ENCODE measurements at places on chromosomes 6 and 20. TPM values are rescaled to one million over a fixed set of nuclear protein-coding genes. Genes with fewer than 3 reads are reported as not detected.

DNA sequence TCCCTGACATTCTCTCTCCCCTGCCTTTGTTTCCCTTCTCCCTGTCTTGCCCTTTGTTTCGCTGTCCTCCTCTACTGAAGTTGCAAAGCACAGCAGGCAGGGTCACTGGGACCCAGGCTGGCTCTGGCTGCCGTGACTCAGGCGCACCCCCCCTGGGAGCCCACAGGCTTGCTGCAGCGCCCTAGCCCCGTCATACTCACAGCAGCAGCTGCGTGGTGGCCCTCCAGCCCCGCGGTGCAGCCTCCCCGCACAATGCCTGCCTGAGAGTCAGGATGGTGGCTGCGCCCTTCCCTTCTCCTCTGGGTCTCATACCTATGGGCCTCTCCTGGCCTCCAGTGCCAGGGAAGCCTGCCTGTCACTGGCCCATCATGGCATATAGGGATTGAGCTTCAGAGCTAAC, 41.7 kb downstream of the TXNDC5 start:
- DNase-seq: no peak

DNA sequence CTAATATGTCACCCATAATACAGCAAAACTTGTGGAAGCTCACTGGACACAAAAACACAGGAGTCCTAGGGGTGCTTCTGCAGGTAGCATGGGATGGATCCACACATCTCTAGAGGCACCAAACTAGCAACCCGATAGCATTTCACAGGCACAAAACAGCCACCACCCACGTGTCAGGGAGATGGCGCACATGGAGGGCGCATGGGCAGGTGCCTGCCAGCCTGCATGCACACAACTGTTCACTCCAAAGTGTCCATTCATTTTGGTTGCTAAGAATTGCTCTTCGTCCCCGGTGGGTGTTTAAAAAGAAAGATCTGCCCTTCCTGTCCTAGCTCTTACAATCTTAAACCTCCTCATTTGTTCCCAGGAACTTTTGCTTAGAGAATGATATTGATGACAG, 171.3 kb downstream of the SYNDIG1 start:
- no peak for DNase-seq

DNA sequence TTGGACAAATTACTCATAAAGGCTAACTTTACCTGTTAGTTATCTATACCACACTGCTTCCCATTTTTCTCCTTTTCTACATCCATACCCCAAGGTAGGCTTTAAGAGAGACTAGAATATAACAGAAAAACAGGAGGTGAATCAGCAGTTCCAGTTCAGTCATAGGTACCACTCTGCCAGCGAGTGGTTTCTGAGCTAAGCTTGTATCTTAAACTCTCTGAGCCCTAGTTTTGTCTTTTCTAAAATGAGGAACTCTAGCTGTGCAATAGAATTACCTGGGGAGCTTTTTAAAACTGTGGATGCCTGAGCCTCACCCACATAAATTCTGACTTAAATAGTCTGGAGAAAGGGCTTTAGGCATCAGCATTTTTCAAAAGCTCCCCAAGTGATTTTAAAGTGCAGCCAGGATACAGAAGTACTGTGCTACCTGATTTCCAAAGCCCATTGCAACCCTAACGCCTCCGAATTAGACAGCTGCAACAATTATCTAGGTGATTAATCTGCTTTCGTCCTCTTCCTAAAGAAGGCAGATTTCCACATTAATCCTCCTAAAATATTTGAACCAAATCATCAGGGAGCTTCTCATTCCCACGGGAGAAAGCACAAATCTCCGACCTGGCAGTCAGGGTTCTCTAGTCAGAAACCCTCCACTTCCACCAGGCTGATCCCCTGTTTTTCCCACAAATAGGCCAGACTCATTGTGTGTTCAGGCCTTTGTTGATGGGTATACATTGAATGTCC, 37.4 kb upstream of the RPL7L1 start:
- no peak for DNase-seq

- peak; percentile 12 for DNase-seq
These were observed 3.3 kb downstream of the CEBPB start for GRCh38 chr20:50193836-50194421.

Gene SDCBP2
- total RNA-seq: 1.1 TPM

GRCh38 chr6:169224185-169224695, 29.4 kb downstream of the THBS2 start:
- DNase-seq: peak; percentile 37

DNA sequence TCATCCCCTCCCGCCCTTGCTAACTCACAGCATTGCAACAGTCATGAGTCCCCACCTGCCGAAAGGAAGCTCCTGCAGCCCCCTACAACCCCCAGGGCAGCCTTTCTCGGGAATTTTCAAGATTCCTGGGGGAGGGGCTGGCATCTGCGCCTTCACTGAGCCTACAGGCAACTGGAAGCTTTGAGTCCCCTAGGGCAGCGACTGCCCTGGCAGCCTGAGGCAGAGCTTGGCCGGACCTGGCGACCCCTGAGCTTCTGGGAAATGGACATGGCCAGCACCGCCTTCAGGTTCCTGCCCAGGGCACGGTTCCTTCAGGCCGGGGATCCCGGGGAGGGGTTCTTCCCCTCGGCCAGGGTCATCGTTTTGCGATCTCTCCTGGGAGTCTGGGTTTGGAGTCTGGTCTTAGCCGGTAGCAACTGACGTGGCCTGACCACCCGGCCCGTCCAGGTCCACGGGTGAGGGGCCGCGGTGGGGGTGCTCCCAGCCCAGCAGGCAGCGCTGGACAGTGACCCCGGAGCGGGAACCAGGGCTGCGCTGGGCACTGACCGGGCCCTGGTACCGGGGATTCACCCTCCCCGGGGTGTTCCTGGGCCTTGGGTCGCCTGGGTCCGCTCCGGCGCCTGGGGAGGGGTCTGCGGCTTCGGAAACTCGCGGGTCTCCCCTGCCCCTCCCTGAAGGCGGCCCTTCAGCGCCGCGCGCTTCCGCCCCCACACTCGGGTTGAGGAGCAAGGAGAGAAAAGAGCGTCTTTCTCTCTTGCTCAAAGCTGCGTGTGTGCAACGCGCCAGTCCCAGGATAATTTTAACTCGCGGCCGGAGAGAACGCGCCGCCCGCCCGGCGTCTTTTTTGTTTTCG, 593 bp upstream of the COL9A3 start:
- no peak for DNase-seq

Gene FOXA2
- not detected for total RNA-seq

DNA sequence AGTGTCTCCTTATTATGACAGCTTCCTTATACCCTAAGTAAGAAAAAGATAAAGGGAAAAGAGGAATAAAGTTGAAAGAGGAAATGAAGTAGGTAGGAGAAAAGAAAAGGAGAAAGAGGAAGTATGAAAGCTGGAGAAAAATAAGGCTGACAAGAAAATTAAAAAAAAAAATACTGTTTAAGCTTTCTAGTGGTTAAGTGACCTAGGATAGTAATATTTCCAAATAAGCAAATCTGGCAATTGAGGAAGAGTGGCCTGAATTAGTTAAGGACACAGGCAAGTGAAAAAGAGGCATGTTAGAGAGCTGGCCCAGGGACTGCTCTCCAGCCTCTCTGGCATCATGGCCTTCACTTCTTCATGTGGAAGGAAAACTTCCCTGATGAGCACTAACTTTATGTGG, 76.5 kb upstream of the ADGRF1 start:
- no peak for DNase-seq
